ENCODE measurements at places on chromosomes 6 and 20.

DNA sequence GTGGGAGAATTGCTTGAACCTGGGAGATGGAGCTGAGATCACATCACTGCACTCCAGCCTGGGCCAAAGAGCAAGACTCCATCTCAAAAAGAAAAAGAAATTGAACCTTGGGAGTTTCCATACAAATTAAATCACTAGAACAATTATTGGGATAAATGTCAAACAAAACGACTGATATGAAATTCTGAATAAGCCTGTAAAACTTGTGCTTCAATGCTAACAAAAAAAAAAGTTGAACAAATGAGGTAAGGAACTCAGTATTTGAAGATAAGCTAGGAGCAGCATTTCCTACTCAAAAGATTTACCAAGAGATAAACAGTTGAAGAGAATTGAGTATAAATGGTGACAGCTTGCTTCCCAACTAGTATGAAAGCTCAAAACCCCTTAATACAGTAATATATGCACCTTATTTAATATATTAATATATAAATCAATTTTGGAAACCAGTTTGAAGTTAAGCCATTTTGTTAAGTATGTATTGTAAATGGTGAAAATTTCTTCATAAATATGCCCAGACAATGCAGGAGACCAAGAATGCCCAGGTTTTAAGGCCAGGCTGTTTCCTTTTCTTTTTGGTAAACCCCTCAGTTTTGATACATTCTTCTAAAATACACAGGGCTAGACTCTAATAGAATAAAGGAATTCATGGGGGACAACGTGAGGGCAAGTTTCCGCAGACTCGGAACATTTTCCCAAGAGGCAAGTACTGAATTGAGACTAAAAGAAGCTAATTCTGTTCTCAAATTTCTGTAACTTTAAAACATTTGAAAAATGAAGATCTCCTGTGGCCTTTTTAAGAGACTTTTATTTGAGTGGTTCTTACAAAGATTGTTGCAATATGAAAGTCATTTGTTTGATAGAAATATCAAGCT, 3.9 kb downstream of the ROMO1 start:
- DNase-seq, result no peak

DNA sequence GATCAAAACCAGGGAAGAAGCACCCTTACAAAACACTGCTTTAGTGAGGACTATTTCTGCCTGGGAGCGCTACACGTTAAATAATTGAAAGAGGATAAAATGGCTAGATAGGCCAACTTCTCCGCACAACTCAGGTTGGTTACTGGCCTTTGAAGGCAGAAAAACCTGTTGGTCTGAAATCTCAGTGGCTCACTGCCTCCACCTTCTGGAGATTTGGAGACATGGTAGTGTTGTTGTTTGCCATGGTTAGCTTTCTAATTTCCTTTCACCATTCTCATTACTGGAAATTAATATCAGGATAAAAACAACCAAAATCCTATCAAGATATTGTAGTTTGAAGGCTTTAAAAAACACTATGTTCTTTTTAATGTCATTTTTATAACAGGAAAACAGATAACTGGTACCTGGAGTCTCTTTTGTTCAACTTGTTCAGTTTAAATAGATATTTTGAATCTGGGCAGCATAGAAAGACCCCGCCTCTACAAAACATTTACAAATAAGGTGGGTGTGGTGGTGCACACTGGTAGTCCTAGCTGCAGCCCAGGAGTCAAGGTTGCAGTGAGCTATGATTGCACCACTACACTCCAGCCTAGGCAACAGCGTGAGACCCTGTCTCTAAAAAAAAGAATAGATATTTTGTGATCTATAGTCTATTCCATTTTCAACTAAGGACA, 27.5 kb upstream of the BCLAF1 start:
- DNase-seq, result peak; percentile 75

DNA sequence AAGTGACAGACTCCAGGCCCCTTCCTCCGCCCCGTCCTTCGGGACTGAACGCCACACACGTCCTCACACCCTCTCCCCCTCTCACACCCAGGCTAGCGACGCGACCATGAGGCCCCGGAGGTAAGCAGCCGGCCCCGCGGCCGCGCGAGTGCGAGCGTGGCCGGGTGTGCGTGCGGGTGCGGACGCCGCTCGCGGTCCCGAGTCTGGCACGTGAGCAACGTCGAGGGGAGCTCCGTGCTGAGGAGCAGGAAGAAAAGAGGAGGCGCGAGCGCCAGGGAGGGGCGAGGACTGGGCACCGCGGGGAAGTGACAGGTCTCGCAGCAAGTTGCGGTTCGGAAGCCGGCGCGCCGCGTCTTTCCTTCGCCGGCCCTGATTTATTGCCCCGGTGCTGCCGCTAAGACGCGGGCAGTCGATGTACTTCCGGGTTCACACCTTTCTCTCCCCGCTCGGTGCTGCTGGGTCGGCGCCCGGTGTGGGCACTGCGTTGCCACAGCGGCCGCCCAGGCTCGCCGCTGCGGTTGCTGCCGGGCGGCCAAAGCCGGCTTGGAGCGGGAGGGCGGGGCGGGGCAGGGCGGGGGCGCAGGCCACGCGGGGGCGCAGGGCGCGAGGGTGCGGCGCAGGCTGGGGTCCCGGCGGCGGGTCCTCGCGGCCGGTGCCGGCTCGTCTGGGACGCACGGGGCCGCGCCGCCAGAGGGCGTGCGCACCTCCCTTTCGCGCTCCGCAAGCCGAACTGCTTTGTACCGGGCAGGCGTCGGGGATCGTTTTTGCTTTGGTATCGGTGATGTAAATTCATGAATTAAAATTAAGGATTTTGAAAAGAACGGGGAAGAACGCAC, 15.8 kb upstream of the LIN28B start:
- DNase-seq, result no peak

DNA sequence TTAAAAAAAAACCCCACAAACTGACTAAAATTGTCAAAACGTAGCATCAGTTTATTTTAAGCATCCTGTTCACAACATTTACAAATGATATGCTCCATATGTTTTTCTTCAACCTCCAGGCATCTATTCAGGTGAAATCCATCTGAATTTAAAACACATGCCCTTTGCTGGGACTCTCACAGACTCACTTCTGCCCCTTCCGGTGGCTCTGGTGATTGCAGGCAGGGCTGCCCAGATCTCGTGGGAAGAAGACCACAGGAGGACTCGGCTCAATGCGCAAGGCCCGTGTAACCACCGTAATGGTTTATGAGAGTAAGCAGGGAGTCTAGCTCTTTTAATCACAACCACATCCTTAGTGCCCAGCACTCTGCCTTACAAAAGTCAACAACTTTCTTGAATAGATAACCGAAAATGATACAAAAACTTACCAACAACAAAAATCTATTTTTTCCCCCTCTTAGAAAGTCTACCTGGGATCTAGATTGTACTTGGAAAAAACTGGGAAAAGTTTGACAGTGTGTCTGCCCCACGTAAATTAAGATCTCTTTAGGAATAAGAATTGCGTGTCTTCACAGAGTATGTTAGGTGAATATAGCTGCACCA, 139.1 kb downstream of the KIF16B start:
- peak; percentile 46 for DNase-seq

GRCh38 chr20:22525821-22526220, 58.6 kb downstream of the FOXA2 start:
- no peak for DNase-seq

DNA sequence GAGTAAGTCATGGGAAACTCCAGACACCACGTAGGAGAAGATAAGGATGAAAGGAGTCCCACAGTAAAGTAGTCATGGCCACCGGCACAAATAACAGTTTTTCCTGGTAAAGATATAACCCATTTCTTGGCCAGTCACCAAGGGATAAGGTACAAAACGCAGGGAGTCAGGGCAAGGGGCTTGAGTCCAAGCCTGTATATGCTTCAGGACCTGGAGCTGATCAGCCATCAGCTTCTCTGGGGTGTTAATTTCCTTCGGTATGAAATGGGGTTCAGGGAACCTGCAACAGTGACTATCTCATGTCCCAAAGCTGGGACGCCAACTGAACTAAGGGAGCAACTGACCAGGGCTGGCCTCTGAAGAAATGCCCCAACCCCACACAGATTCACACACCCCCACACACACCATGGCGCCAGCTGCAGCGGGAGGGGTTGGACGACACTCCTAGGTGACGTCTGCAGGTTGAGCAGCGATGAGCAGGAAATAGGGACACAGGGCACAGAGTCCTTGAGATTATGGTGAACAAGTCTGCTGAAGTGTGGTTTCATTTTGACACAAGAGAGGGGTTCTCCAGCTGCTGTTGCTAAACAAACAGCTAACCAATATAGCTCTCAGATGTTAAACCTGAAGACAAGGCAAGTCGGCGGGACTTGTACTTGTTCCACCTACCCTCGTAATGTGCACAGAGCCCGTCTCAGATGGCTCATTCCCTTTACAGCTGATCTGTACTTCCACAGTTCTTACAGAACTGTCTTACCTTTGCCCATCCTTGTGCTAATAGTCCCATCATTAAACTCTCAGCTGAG, 7.4 kb upstream of the ADTRP start:
- no peak for DNase-seq

DNA sequence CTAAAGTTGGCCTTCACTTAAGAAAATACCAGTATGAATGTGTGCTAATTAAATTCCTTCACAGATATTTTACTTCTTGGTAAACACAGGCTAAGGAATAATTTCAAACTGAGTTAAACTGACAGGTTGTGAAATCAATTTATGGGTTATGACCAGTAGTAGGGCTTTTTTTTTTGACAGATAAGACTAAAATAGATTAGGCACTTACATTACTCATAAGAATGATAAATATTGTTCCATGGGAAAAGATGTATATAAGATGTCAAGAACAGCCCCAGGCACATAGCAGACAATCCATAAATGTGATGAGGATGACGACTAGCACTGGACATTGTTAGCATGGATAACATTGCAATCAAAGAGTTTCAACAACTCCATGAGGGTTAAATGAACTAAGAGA, 22.9 kb downstream of the NT5E start:
- DNase-seq, result no peak

DNA sequence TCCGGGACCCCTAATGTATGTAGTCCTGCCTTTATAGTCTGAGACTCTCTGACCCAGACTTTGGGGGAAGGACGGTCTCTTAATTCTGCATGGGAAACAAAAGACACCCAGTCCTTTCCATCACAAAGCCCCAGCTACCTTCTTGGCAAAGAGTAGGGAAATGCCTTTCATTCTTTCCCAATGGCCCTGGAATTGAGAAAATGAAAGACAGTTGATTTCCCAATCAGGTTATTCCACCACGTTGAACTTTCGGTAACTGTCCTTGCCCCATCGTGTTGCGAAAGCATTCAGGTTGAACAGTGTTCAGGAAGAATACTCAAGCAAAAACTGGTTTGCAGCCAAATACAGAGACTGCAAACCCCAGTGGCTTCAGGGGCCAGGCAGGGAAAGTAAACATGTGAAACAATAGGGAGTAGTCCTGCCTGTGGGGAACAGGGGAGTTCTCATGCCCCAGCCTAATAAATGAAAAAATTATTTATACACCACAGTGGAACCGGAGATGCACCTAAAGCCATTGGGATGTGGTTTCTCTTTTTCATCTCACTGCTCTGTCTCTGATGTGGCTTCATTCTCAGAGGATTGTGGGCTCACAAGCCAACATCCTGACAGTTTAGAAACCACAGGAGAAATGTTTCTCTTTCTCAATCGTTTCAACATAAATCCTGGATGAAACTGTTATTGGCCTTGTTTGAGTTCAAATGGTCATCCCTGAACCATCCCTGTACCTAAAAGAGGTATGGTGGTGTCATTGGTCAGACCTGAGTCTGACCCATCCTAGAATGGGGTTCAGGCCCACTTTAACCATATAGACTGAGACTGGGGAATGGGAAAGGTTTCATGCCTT, 44.2 kb upstream of the SLC9A8 start:
- DNase-seq, result peak; percentile 53

- no peak for DNase-seq
These were observed 7.5 kb downstream of the FOXS1 start for GRCh38 chr20:31837896-31838397.

DNA sequence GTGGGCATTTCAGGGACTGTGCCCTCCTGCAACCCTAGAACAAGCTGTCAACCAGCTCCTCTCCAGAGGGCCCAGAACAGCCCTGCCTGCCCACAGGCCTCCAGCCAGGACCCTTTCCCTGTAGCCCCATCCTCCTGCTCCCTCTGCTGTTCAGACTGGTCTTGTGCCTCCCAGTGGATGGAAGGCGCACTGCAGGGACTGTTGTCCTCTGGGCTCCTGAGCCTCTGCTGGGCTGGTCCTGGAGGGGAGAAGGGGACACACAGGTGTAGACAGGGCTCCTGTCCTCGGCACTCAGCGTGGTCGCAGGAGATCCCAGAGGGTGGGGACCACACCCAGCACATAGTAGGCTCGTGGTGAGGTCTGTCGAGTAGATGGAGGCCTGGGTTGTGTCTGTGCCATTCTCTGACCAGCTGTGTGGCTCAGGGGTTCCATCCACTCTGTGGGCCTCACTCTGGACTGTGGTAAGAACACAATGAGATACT, 11.5 kb downstream of the ITPR3 start:
- peak; percentile 25 for DNase-seq

- no peak for DNase-seq
These were observed 8.7 kb upstream of the RBM38 start for GRCh38 chr20:57382516-57382915.

- no peak for DNase-seq
These were observed 9.4 kb downstream of the STX11 start for GRCh38 chr6:144159742-144160141.

GRCh38 chr6:36809941-36810803, 29.1 kb downstream of the CPNE5 start:
- DNase-seq, result no peak

- DNase-seq, result no peak
These were observed 242.6 kb upstream of the CDYL start for GRCh38 chr6:4533576-4533975.

DNA sequence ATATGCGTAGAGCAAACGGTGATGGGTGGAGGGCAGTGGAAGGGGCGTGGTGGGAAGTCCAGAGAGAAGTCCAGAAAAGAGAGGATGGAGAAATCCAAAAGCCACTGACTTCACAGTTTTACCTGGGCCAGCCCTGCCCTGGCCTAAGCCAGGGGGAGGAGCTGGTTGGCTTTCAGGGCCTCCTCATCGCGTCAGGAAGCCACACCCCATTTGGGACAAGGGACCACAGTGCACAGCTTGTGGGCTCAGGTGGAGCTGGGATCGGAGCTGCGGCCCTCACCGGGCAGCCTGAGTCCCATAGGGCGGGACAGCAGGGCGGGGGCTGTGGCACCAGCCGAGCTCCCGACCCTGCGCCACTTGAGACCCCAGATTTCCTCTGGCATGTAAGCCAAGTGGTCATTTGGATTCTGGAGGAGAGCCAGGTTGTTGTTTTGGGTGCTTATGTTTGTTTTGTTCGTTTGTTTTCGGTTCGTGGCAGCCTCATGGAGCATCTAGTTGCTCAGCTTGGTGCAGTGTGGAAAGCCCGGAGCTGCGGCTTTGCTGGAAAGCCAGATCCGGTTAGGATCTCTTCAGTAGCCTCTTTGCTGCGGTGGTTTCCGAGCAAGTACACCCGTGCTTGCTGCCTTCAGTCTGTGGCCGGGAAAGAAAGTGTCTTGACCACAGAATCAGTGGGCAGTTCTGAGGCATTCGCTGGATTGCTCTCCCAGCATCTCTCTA, 42.2 kb downstream of the RIOK1 start:
- DNase-seq, result no peak

DNA sequence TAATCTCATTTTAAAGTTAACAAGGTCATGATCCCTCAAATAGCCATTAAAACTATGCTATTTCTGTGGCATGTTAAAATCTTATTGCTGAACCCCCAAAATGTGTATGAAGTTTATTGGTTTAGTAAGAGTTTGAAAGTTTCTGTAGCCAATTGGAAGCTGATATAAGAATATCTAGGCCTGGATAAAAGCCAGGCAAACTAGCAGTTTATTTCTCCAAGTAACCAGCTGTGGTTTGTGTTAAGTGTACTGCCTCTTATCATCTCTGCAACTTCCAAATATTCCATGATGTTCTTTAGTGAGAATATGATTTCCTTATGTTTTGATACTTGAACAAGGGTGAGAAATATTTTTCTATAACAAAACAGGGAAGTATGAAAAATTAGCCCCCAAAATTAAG, 76.7 kb downstream of the PRSS35 start:
- no peak for DNase-seq

GRCh38 chr6:140275725-140276124, 901.3 kb upstream of the CITED2 start:
- no peak for DNase-seq
